ENCODE measurements at places on chromosomes 1 and 21.

GRCh38 chr1:218242171-218242570 is 42.9 kb upstream of the RRP15 start:
- DNase-seq: no peak

- DNase-seq: no peak
Measured at GRCh38 chr1:223853748-223854147, 8.0 kb upstream of the TP53BP2 start.

DNA sequence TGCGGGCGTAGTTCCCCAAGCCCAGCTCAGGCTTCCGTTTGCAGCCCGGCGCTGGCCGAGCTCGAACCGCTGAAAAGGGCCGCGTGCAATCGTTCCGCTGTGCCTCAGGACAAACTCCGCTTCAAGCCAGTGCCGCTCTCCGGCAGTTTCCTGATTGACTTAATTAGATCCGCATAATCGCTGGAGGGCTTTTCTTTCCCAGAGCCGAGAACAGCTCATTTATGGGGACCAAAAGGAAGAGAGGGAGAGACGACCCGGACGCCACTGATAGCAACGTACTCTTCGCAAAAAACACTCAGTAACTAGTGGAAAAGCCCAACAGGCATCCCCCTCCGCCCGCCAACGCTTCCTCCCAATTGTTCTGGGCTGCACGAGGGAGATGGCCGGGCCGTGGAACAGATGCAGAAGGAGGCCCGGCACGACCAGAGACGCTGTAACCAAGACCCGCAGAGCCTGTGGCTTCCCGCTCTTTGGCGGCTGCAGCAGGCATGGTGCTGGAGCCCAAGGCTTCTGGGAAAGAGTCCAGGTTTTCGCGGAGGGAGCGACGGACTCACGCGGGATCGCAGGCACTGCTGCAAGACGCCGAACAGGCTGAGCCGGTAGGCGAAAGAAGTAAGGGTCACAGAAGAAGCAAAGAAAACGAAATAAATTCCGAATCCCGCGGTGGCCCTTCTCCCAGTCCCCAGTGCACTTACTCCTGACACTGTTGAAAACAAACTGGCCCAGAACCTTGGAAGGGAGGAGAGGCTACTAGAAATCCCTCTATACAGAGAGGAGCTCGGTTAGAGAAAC is 3.6 kb upstream of the FOXD2 start:
- DNase-seq: no peak

DNA sequence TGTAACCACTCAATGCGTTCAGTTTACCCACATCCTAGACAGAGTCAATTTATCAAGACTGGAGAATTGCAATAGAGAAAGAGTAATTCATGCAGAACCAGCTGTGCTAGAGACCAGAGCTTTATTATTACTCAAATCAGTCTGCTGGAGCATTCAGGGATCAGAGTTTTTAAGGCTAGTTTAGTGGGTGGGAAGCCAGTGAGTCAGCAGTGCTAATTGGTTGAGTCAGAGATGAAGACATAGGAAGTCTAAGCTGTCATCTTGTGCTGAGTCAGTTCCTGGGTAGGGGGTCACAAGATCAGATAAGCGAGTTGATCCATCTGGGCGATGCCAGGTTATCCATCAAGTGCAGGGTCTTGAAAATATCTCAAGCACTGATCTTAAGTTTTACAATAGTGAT is 499.6 kb downstream of the MRPL39 start:
- no peak for DNase-seq

DNA sequence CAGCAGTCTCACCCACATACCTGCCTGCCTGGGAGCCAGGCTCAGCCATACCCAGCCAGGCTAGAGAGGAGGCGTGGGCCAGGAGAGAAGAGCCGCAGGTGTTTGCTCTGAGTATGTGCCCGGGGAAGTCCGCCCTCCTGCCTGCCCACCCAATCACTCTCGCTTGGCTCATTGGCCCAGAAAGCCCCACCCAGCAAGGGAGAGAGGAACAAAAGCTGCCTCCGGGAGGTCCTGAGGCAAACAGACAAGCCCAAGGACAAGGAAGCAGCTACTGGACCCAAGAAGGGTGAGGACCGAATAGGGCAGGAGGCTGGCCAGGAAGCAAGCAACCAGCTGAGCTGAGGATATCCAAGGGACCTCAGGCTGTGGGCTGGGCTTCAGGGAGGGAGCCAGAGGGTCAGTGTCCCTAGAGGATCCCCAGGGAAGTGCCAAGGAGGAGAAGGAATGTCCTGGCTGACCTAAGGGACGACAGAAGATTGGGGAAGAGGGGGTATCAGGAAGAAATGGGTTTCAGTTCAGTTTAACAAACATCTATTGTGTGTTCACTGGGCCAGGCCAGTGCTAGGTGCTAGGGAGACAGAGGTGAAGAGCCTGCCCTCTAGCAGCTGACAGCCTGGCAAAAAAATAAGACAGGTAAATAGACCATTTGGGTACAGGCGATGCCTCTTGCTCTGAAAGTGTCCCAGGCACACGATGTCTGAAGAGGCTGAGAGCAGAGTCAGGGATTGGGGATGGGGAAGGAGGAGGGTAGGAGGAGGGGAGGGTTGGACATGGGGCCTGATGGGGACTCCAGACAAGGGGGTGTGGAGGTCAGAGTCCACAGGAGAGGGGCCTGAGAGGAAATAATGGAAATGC is at the start of gene GJB4:
GJB4 (plus strand) TSS at position 238 of the 855 bp plus-strand sequence. CDS start 1,515 bp downstream, outside the sequence.
- no peak for DNase-seq

- no peak for DNase-seq
Measured at GRCh38 chr1:101995984-101996745, 561 bp downstream of the OLFM3 start.

DNA sequence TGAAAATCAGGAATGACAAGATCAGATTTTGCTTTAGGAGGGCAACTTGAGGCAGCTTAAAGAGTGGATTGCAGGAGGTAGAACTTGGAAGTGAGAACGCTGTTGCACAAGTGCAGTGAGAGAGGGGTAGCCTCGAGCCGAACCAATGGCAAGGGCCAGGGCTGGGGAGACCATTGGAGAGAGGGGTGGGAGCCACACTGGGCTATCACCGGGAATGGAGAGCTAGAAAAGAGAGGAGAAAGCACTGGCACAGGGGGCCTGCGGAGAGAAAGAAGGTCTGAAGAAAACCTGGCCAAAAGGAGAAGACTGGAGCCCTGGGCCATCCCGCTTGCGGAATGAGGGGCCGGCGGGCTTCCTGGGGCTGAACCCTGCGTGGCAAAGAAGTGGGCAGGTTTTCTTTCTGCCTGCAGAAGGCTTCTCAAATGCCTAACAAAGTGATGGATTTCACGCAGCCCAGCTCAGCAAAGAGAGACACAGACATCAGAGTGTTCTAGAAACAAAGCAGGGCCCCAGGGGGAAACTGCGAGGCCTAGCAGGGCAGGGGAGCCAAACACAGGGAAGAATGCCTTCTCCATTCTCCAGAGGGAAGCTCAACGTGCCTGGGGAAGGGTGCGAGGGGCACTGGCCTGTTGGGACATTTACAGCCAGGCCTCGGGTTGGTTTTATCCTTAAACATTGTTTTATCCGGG is 1.2 kb upstream of the SLC37A1 start:
- DNase-seq: no peak

DNA sequence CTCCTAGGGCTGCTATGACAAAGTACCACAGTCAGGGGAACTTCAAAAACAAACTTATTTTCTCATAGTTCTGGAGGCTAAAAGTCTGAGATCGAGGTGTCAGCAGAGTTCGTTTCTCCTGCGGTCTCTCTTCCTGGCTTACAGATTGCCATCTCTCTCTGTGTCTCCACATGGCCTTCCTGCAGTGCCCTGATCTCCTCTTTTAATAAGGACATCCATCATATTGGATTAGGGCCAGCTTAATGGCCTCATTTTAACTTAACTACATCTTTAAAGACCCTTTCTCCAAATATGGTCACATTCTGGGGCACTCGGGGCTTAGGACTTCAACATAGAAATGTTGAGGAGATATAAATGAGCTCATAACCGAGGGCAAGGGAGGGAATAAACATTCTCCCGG is 12.2 kb downstream of the C1orf74 start:
- no peak for DNase-seq

- DNase-seq: no peak
Measured at GRCh38 chr1:14027099-14027498, 327.1 kb downstream of the PRDM2 start.

GRCh38 chr1:79694241-79694640 is 687.7 kb upstream of the ADGRL4 start:
- DNase-seq: no peak

- no peak for DNase-seq
Measured at GRCh38 chr1:230335861-230336522, 90.1 kb downstream of the PGBD5 start.

DNA sequence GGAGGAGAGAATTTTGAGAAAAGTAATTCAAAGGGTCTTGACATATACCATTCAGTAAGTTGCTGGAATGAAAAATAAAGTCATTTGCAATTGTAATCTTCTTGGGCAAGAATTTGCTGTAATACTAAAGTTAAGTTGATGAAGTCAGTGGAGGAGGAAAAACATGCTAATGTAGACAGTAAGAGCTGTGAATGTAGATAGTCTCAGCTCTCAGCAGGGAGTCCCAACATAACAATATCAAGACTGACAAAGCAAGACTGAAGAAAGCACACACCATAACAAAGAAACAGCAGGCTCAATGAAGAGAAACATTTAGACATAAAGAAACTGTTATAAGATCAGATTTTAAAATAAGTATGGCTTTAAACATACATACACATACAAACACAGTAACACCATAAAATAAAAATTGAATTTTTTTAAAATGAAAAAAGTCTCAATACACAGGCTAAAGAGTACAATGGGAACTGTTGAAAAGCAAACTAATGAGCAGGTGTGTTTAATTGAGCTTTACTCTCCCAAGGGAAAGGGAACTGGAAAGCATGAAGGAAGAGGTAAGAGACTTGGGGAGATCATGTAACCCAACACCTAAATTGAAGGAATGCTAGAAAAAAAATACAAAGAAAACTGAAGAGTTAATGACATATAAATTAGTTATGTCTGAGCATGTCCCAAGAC is 336.3 kb upstream of the NCAM2 start:
- DNase-seq: no peak

- no peak for DNase-seq
Measured at GRCh38 chr1:68815632-68816031, 318.8 kb upstream of the DEPDC1 start.

- DNase-seq: no peak
Measured at GRCh38 chr1:16888860-16889816, 6.6 kb upstream of the RNU1-2 start.

- no peak for DNase-seq
Measured at GRCh38 chr1:109763646-109764415, at the start of gene EPS8L3. Gene EPS8L3 (minus strand): TSS chr1:109763923. CDS start chr1:109761749, 2,174 bp downstream.

DNA sequence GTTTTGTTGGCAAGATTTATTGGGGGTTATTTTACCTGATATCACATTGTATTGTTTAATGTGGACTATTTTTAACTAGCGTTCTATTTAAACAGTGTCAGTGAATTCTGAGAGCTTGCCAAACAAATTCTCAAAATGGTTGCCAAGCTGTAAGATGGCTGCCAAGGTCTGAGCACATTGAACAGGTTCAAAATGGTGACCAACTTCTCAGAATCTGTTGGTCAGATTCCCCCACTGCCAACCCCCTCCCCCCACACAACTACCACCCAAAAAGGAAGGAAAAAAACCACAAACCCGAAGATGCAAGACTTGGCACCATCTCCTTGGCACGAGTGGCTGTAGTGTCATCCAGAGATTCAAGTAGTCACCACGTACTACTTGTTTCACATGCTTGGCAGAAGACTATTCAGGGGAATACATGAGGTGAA is 159.1 kb downstream of the NFIA start:
- DNase-seq: no peak

DNA sequence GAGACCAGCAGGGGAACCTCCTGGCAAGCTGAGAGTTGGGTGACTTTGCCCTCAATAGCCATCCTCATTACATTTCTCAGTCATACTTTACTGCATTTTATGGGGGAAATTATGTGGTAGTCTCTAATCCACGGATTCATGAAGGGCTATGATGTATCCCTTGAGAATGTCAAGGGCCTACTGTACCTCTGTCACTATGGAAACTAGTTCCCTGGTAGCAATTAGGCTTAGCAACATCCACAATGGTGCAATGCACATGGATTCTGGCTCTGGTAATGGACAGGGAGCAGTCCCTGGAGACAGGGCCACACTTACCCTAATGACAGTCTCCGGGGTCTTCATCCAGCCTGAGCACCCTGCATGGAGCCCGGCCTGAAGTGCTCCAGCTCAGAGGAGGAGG is 26.5 kb downstream of the LRRN2 start:
- DNase-seq: no peak

GRCh38 chr1:16409536-16410152 is 27.6 kb downstream of the SPATA21 start:
- no peak for DNase-seq

DNA sequence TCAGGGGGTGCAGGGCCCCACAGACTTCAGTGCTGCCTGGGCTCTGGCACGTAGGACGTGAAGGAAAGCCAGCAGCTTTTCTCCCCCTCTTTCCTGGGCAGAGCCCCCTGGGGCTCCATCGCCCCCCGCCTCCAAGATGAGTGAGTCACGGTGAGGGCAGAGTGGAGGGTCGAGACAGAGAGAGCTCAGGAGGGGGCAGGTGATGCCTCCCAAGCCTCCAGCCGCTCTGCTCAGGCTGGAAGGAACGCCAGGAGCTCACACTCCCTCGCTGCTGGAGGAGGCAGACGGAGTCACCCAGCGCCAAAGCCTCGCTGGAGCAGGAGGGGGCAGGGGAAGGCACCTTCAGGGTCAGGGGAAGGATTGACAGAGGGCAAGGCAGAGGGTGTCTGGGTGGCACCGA is 119.5 kb downstream of the CASZ1 start:
- DNase-seq: no peak

DNA sequence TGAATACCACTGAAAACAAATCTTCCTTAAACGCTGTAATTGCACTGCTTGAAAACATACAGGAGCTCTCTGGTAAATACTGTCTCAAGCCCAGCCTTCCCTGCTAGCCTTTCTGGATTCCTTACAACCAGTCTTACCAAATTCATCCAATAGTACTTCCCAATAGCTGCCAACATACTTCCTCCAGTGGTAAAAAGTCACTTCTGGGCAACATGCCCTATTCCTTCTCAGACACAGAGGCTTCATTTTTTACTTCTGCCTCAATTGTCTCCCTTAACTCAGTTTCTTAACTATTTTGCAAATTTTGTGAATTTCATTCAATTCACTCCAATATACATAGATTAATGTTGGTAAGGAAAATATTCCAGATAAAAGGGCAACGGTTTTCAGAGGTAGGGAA is 166.3 kb downstream of the TBX15 start:
- DNase-seq: no peak

DNA sequence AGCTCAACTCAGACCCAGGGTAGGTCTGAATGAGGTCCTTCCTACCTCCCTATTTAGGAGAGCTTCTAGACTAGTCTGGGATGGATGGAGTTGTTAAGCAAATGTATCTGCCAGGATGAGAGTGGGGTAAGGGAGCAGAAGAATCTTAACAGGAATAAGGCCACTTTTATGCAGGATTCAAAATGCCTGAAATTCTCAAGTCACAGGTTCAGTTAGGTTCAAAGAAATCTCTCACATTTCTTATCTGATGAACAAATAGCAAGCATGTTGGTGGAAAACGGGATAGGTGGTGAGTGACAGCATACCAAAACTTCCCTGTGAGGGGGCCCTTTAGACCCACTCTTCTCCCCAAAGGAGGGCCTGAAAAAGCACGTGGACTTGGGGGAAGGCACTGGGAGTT is 3.0 kb downstream of the SLAMF9 start:
- DNase-seq: no peak

- DNase-seq: no peak
Measured at GRCh38 chr1:34406833-34407539, 230.3 kb downstream of the C1orf94 start.

GRCh38 chr1:84876353-84876752 is 16.7 kb downstream of the LPAR3 start:
- DNase-seq: no peak

Measured in KG1 (cell line).